ENCODE measurements at places on chromosomes 4 and X.

- DNase-seq: no peak
Observed at GRCh38 chrX:79243691-79244090, 99.2 kb downstream of the GPR174 start.

DNA sequence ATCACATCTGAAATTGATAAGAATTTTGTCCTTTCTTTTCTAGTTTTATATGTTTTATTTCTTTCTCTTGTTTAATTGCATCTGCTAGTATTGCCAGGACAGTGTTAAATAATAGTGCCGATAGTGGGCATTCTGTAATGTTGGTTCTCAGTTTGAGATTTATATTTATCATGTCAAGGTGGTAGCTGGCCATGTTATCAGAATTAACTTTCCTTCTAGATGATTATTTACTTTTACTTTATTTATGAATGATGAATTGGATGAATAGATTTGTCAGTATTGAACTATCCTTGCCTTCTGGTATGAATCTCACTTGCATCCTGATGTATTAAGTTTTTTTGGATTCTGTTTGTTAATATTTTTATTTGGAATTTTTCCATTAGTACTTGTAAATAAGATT is 42.7 kb downstream of the METAP1 start:
- DNase-seq: no peak

GRCh38 chr4:140300271-140300970 is 73.0 kb upstream of the SCOC start:
- DNase-seq: no peak

- DNase-seq: no peak
Observed at GRCh38 chr4:159070742-159071141, 32.1 kb upstream of the RAPGEF2 start.

GRCh38 chrX:68695206-68695845 is 47.9 kb downstream of the STARD8 start:
- DNase-seq: no peak

- DNase-seq: no peak
Observed at GRCh38 chr4:181108237-181108636, 1135.0 kb upstream of the TENM3 start.

- DNase-seq: no peak
Observed at GRCh38 chrX:69262036-69262936, 97.0 kb upstream of the PJA1 start.

GRCh38 chr4:178471994-178472393 is 1029.8 kb upstream of the AGA start:
- DNase-seq: no peak

DNA sequence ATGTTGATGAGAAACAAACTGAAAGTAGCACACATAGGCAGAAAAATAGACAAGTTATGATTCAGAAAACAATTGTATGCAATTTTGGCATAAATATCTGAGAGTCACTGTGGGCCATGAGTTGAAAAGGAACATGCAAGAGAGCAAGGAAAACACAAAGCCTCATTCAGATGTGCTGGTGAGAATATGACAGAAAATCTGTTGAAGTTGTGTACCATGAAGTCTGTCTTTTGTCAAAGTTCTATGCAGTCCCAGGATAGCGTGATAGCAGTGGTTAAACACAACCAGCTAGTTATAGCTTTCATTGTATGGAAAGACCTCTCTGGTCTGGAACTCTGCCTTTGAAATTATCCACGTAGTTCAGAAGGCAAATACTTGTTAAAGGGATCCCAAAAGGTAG is 53.0 kb downstream of the TMEM154 start:
- no peak for DNase-seq

DNA sequence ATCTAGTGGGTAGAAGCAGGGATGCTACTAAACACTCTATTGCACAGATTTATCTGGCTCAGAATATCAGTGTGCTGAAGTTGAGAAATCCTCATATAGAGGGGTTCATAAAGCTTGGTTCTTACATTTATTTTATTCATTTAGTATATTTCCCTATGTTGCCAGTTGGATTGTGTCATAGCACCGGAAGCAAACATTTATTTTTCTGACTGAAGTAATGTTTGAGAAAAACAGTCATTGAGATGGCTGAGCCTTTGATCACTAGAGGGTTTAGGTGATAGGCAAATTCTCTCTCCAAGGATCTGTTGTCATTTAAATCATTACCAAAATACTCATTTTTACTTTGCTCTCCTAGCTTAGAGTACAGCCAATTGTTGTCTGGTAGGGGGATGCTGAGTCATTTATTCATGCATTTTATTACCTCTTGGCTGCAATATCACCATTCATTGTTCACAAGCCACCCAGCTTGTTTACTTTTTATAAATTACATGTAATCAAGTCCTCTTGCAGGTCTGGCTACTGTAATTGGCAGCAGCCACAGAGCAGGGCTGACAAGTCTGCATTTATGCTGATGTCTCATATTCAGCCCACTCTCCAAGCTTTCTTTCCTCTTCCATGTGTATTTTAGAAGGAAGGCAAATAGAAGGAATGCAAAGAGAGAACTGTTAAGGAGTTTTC is 15.2 kb downstream of the GAB1 start:
- no peak for DNase-seq

DNA sequence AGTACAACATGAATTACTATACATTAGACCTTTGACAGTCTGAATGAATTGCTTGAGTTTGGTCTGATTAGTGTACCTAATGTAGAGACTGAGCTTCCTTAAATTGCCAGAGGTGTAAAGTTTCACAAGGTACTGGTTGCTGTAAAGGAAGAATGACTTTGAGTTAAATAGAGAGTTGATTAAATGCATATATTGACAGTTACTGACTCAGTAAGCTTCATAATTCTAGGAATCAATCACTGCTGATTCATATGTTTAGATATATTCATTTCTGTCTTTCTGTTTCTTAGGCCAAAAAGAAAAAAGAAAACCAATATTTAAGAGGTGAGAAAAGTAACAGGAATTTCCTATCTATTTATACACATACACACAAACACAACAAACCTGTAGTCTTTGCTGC is 16.2 kb upstream of the ART3 start:
- DNase-seq: no peak

DNA sequence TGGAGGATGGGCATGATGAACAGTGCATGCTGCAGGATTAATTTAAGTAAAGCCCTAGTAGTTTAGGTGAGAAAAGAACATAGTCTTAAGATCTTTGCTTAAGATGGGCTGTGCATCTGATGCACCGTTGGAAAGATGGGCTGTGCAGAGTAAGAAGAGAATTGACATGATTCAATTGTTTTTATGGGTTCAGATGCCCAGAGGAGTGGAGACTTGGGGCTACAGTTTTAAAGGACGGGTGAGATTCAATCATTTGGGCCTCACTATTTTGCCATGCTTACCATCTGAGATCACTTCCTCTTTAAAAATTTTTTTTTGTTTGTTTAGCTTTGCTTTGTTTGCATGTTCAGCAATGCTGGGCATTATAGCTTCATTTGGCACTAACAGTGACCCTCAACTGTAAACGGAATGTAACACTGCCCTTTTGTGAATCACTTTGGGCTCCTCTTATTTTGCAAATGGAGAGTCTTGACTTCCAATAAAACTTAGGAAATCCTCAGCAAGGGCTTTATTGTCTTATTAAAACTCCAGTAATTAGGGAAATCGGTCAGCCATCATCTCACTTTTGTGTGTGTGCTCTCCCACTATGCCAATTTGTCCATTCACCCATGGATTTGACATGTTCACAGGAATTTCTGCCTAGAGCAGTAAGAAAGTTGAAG is 216.1 kb upstream of the TLL1 start:
- DNase-seq: no peak

DNA sequence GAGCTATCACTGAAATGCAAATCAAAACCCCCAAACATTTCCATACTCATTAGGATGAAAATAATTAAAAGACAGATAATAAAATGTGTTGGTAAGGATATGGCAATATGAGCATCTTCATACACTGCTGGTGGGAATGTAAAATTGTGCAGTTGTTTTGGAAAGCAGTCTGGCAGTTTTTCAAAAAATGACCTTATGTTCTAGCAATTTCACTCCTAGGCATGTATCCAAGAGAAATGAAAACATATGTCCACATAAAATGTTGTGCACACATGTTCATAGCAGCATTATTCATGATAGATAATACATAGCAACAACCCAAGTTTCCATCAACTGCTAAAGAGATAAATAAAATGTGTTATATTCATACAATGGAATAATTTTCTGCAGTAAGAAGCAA is 14.8 kb upstream of the GPRASP2 start:
- DNase-seq: no peak

DNA sequence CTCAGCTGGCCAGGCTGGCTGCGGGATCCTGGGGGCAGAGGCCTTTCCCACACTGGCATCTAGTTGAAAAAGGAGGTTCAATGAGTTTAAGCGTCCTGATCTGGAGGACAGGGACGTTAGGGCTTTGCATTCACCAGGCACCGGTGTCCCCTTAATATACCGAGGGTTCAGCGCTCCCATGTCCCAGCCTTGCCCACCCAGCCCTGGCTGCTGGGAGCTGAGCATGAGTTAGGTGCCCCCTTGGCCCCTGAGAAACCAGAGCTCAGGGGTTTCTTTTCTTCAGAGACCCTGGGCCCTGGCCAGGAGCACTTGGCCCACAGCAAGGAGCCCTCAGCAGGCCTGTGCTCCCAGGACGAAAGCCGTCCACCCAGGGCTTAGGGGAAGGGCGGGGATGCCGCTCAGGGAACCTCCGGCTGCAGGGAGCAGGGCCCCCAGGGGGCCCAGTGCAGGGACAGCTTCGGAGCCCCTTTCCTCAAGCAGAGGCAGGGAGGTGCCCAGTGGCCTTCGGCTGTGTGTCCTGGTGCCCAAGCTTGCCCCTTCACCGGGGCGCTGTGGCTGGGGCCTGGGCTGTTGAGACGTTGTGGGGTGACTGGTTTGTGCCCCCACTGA is 20.9 kb upstream of the DUSP9 start:
- no peak for DNase-seq

GRCh38 chr4:120096508-120097297 is 30.1 kb upstream of the MAD2L1 start:
- no peak for DNase-seq

GRCh38 chr4:112142182-112142581 is 3.1 kb upstream of the FAM241A start:
- no peak for DNase-seq

GRCh38 chr4:114785570-114785969 is 187.0 kb downstream of the UGT8 start:
- DNase-seq: no peak

DNA sequence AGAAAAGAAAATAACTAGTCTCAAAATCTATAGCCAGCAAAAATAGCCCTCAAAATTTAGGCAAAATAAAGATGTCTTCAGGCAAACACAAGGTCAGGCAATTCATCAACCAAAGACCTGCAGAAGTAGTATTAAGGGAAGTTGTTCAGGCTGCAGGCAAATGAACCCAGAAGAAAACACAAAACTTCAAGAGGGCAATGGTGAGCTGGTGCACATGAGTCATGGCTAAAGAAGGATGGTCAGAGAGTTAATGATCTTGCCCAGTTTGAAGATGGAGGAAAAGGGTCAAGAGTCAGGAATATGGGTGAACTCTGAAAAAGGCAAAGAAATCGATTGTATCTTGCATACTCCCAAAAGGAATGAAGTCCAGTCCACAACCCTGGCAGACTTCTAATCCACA is 83.1 kb upstream of the FAT4 start:
- no peak for DNase-seq

DNA sequence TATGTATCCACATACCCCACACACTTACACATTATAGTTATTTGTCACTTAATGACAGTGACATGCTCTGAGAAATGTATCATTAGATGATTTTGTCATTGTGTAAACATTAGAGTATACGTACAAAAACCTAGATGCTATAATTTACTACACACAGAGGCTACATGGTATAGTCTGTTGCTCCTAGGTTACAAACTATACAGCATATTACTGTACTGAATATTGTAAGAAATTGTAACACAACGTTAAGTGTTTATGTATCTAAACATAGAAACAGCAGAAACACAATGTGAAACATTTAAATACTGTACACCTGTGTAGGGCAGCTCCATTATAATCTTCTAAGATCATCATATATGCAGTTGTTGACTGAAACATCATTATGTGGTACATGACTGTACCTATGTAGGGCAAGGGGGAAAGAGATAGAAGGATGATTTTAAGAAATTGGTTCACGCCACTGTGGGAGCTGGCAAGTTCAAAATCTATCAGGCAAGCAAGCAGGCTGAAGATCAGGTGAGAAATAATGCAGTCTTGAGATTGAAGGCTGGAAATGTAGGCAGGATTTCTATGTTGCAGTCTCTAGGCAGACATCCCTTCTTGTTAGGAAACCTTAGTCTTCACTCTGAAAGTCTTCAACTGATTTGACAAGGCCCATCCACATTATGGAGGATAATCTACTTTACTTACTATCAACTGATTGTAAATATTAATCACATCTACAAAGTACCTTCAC is 78.0 kb upstream of the CPEB2 start:
- DNase-seq: no peak

DNA sequence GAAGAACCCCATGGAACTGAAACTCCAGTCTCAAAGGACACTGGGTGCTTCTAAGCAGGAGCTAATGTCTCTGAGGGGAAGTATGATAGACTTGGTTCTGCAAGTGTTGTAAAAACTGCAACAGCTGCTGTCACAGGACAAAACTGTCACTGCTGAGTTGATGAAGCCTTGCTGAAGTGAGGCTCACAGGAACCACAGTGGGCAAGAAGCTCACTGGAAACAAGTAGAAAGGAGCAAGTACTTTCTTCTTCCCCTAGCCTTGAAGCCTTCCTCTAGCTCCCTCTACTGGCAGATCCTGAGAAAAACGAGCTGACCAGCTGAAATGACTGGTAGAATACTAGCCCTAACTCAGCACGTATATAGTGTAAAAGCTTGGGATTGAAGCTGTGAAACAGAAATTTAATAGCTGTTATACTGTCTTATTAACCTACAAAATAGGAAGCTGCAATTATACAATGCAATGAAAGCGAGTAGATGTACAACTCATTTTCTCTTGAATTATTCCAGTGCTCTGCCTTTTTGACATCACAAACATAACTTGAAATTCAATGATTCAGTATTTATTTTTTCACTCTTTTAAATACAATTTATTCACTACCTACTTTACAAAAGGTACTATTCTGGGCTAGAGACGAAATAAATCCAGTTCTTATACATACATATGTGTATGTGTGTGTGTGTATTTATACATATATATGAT is 91.4 kb downstream of the GABRB1 start:
- peak; percentile 78 for DNase-seq

GRCh38 chr4:103591841-103592240 is 127.9 kb downstream of the TACR3 start:
- DNase-seq: no peak

GRCh38 chr4:3529363-3529762 is 2.9 kb downstream of the LRPAP1 start:
- no peak for DNase-seq

DNA sequence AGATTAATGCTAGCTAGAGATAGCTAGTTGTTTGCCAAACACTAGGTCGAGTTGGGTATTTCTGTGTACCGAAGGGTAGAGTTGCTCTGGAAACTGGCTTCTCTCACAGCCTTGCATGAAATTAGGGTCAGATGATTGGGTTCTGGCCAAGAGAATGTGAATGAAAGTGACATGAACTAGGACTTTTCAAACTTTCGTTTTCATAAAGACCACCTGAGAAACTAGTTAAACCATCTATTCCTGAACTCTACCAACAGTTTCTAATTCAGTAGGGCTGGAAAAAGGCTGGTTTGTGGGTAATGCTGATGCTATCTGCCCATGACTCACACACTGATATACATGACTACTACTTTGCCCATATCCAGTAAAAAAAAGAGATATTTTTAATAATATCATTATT is 157.6 kb downstream of the GASK1B start:
- DNase-seq: no peak
